ENCODE measurements at places on chromosomes 5 and 9.
A peak's percentile ranks its signal among the peaks of the same experiment; 100 is the strongest.

DNA sequence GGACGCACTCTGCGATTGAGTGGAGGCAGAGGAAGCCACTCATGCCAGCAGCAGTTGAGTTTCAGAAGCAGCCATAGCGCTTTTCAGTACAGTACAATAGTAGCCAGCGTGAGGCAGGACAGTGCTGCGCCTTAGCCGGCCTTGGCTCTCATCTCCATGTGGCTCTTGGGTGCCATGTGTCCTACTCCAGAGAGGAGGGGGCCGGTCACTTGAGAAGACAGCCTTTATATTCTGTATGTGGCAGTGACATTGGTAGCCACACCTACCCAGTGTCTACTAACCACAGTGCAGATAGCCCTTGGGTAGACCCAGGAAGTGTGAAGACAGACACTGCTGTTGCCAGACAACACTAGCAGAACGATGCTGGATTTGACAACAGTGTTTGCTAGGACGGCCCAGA lies 42.3 kb downstream of the FAM78A start:
- no peak for DNase-seq

DNA sequence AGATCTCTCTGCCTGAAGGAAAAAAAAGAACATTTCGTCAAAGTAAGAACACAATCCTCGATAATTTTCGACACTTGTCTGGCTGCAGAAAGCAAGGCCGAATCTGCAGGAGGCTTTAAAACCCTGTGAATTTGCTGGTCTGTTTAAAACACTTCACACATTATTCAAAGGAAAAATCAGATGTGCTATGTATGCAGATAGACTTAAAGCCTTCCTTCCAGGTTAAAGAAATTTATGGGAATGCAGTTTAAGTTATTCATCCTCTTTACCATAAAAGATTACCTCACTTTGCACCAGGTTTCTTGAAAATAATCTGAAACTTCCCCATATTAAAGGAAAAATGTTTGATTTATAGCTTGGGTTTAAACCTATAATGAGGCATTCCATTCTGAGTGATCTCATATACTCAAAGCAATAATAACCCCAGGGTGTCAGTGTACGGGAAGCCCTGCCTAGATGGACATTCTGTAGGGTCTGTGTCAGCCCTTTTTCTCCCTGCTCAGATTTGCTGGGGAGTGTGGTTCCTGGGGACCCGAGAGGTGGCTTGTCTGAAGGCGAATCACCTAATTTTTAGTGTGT lies 323.5 kb upstream of the SLC24A2 start:
- no peak for DNase-seq

- no peak for DNase-seq
Observed at GRCh38 chr9:6197330-6197729, 18.3 kb upstream of the IL33 start.

DNA sequence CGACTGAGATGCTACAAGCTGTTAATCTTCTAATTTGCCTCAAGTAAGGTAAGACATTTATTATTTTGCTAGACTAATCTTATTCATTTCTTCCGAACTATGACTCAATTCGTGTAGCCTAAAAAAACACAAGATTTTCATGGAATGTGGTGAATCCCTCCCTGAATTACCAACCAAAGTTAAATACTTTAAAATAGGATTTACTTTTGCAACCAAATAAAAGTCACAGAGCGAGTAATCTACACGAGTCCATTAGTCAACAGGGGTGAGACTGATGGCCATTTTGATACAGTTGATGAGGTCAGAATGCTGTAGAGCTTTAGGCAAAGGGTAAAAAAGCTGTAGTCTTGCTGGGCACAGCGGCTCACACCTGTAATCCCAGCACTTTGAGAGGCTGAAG lies 13.1 kb upstream of the BNC2 start:
- no peak for DNase-seq

DNA sequence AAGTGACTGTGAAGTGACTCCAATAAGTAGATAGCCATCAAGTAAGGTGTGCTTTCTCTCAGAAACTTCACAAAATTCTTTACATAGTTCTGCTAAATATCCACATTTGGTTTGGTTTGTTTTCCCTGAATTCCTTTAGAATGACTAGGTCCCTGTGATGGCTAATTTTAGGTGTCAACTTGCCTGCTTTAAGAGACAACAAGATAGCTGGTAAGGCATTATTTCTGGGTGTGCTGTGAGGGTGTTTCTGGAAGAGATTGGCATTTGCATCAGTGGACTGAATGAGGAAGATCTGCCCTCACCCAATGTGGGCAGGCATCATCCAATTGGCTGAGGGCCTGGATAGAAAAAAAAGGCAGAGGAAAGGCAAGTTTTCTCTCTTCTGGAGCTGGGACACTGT lies 8.3 kb upstream of the PTBP3 start:
- DNase-seq, result no peak

DNA sequence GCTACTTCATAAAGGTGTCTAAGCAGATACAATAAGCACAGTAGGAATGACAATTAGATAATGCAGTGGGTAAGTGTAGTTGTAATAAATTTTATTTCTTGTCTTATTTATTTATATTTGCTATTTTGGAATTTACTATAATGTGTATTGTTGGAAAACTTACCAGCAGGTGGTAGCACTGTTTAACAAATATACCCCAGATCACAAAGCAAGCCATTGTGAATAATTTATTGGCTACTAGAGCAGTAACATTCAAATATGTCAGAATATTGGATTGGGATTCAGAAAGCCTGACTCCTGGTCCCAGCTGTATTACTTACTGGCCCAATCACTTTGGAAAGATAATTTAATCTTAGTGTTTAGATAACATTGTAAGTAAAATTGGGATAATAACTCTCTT lies 78.0 kb downstream of the ISOC1 start:
- no peak for DNase-seq

DNA sequence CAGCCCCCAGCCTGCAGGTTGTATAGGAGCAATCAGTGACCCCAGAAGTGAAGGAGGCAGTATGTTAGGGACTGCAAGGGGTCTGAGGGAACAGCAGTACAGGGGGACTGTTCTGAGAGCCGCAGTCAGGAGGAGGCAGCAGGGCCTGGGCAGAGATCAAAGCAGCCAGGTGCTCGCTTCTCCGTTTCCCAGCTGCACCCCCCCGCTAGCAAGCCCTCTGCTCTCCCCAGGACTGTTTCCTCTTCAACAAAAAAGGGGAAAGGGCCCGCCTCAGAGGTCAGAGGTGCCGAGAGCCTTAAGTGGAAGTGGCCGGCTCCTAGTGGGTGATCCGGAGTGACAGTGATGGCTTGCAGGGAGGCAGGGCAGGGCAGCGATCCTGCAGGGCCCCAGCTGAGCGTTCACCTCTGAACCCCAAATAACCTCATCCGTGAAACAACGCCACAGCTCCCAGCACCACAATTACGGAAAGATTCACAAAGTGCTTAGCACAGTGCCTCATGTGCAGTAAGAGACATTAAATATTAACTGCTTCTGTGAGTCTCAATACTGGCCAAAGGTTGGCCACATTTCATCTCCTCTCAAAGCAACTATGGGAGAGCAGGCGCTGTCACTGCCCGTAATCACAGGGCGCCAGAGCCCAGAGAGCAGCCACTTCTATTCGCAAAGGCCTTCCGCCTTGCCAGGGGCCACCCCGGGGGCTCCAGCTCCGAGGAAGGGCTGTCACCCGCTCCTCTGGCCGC lies 8.0 kb downstream of the CLPTM1L start:
- DNase-seq, result no peak

DNA sequence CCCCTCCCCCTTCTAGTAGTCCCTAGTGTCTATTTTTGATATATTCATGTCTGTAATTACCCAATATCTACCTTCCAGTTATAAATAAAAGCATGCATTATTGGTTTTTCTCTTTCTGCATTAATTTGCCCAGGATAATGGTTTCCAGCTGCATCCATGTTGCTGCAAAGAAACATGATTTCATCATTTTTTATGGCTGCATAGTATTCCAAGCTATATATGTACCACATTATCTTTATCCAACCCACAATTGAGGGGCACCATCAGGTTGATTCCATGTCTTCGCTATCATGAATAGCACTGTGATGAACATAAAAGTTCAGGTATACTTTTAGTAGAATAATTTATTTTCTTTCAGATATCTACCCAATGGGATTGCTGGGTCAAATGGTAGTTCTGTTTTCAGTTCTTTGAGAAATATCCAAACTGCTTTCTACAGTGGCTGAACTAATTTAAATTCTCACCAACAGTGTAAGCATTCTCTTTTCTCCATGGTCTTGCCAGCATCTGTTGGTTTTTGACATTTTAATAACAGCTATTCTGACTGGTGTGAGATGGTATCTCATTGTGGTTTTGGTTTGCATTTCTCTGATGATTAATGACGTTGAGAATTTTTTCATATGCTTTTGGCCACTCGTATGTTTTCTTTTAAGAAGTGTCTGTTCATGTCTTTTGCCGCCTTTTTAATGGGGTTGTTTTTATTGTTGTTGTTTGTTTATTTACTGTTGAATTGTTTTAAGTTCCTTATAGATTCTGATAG lies 746.1 kb upstream of the MEF2C start:
- DNase-seq, result no peak

- DNase-seq, result no peak
Observed at GRCh38 chr9:95062596-95063065, 254.9 kb downstream of the FANCC start.

- DNase-seq, result no peak
Observed at GRCh38 chr9:134635351-134636148, 6.1 kb upstream of the COL5A1 start.

- no peak for DNase-seq
Observed at GRCh38 chr5:140603734-140604133, 29.2 kb downstream of the CD14 start.

DNA sequence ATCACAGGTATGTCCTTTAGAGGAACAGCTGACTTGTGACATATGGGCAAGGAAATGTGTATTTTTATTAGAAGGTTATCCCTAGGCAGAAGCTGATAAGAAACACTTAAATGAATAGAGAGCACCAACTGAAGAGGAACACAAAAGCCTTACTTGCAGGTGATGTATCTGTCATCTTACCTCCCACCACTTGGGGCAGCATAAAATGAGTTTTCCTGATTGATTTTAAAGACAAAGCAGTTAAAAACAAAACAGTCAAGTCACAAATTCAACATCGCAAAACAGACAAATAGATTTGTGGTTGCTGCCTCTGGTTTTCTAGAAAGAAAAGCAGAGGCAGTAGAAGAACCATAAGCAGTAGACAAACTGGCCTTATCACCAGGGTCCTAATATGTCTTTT lies 302.4 kb upstream of the ZNF462 start:
- DNase-seq, result no peak

- no peak for DNase-seq
Observed at GRCh38 chr5:122182491-122182921, 53.2 kb downstream of the ZNF474 start.

DNA sequence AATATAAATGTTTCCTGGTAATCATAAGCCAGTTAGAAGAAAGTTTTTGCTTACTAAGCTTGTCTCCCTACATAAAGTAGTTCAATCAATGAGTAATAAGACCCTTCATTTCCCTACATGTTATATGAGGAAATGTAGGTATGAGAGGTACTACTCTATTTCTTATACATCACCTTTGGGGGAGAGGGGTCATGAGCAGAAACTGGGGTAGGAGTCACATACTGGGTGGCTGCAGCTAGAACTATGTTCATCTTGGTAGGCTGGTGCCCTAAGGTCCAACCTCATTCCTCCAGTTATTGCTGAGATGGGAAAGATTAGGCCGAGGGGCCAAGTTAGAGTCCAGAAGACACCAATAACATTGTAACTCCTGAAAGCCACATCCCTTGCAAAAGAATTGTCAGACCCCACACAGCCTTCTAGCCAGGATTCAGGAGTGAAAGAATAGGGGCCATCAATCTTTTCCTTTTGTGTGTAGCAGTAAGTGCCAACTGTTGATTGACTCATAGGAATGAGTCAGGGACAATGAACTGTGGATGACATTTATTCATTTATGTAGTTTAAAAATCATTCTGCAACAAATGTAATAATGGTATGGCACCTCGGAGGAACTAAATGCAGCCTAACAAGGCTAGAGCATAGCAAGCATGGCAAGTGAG lies 21.6 kb upstream of the SREK1 start:
- peak; percentile 16 for DNase-seq

- DNase-seq, result no peak
Observed at GRCh38 chr5:130260481-130260880, 356.2 kb downstream of the CHSY3 start.

All from activated CD4-positive, alpha-beta T cell treated with anti-CD3 and anti-CD28 coated beads, Interleukin-10, Interleukin-2, amounts not matched to agents 100 ng/mL and 50 ng/mL, durations not matched to agents 16 hours and 8 hours (primary cell).